AG10803 (cell line): ENCODE measurements at places on chromosomes 12 and 14.

- DNase-seq: no peak
Measured at GRCh38 chr12:132470397-132470796, 19.6 kb upstream of the FBRSL1 start.

DNA sequence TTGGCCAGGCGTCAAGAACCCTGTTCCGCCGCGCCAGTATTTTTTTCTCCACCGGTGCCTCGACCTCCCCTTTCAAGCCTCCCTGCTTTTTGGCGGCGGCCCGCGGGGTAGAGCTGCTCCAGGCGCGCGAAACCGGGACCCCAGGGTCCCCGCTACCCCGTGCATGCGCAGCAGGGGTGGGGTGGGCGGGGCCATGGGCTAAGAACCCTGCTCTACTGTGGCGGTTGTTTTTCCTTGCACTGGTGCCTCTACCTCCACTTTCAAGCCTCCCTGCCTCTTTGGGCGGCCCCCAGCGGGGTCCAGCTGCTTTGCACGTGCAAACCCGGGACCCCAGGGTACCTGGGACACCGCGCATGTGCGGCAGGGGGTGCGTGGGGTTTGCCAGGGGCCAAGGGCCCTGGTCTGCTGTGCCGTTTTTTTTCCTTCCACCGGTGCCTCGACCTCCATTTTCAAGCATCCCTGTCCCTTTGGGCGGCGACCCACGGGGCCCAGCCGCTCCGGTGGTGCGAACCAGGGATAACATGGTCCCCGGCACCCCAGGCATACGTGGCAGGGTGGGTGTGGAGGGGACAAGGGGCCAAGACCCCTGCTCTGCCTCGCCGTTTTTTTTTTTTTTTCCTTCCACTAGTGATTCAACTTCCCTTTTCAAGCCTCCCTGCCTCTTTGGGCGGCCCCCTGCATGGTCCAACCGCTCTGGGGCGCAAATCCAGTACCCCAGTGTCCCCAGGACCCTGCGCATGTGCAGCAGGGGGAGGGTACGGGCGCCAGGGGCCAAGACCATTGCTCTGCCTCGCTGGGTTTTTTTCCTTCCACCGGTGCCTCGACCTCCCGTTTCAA is 326.8 kb downstream of the ALG10 start:
- DNase-seq: no peak

DNA sequence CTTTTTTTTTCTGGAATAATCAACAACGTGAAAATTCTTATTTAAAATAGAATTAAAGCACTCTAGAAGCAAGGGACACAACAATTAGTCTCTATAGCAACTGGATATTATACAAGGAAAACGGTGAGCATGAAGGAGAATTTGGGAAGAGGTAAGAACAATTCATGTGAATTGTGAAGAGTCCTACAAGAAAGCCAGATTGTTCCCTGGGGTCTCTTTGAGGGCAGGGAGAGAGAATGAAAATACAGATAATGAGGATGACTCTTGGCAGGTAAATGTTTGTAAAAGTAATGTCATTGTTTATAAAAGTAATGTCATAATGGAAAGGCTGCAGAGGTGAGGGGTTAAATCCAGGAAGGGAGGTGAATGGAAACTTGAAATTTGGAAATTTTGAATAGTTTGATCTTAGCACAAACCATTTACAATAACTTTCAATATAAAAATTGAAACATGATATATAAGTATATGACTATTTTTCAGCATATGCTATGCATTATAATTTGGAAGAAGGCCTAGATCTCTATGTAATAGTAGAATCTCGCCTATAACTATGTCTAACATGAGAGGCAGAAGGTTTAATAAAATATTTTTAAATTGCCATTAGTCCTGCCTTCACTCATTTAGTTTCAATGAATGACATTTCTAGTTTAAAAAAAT is 378.8 kb upstream of the DCN start:
- DNase-seq: no peak

- DNase-seq: no peak
Measured at GRCh38 chr12:8622646-8623045, 10.0 kb upstream of the AICDA start.

DNA sequence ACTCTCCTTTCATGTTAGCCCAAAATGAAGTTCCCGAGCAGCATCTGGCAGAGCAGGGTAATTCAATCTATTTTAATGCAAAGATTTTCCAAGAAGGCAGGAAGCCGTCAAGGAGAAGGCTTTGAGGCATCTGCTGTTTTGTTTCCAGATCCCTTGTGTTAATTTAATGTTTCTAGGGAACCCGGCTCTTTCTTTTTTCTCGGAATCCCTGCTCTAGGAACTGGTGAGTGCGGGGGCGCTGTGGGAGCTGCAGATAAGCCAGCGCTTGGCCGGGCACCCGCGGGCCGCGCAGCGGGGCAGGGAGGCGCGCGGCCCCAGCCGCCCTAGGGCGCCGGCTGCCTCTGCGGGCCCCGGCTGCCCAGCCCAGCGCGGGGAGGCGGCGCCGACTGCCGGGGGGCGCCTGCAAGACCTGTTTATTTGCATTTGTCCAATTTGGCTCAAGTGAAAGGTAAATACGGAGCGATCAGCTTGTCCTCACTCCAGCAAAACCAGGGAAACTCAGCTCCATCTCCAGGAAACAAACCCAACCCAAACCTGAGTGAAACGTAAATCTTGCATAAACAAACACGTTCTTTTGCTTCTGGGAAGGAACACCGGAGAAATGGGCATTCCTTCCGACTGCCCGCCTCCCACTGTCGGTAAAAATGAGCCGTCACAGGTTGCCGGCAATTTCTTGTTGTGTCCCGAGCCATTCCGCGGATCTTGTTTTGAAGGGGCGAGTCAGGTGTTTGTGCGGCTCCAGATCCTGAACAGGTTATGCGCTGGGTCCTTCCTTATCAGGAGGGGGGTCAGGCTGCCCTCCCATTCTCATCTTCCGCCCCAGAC is 65.1 kb downstream of the CRADD start:
- peak; percentile 71 for DNase-seq

GRCh38 chr14:64758025-64758521 is 53.8 kb downstream of the PLEKHG3 start:
- peak; percentile 55 for DNase-seq

GRCh38 chr14:95507701-95508103 is 8.7 kb downstream of the SYNE3 start:
- DNase-seq: peak; percentile 77

DNA sequence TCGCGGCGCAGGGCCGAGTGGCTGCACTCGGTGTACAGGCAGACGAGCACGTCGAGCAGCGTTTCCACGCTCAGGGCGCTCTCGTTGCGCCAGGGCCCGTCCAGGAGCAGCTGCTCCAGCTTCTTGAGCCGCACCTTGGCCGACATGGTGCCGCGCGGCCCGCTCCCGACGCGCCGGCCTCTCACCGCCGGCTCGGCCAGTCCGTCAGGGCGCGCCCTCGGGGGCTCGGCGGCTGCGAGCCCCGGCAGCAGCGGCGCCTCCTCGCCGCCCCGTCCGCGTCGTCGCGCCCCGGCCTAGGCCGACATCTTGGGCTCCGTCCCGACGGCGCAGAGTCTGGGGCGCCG is 349 bp downstream of the CDC42BPB start:
- peak; percentile 19 for DNase-seq

GRCh38 chr14:99460793-99461192 is 19.9 kb downstream of the SETD3 start:
- no peak for DNase-seq
